Breast epithelium (tissue), 4 donors: ENCODE measurements at places on chromosomes 5 and 9. TPM values are rescaled to one million over a fixed set of nuclear protein-coding genes. Genes with fewer than 3 reads are reported as not detected.
A peak's percentile ranks its signal among the peaks of the same experiment; 100 is the strongest.

DNA sequence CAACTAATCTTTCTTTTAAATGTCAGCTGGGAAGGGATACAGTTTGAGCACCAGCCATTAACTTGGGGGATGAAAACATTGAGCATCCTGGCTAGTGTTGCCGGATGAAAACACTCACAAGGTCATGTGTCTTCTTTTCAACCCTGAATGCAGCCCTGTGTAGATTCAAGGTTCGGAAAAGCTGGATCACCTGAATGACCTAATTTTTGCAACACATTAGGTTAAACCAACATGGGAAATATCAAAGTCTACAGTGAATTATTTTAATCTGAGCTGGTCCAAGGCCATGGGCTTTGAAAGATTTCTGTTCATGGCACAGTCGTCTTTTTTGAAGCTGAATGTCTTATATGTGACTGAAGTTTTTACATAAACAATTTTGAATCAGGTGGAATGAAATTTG is 281.2 kb downstream of the ARHGEF28 start:
- no peak for DNase-seq
- no peaks in the 10 kb centered on the region for H3K36me3 ChIP-seq

DNA sequence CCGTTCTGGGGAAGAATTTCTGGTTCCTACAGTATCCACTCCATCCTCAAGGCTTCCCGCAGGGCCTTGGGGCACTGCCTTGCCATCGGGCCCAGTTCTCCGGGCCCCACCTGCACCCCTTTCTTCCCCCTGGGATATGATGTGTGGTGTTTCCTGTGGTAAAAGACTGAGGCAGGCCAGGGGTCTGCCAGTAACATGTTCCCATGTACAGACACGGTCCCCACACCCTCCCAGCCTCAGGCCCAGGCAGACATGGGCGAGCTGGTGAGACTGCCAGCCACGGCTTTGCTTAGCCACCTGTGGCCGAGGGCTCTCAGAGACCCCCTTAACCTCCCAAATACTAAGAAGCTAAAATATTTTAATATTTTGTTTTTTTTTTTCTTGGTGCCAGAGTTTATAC is 46.0 kb downstream of the NDST1 start:
- H3K4me1 ChIP-seq, result peaks cover 4% of the 10 kb centered on the region
- H3K4me3 ChIP-seq, result no peak overlapping the region
- no peaks in the 10 kb centered on the region for H3K27me3 ChIP-seq

GRCh38 chr9:136051453-136051836 is 43.6 kb downstream of the NACC2 start:
- H3K27ac ChIP-seq, result peak overlapping the region; percentile 29
- H3K36me3 ChIP-seq, result no peaks in the 10 kb centered on the region
- DNase-seq, result no peak
- H3K4me3 ChIP-seq, result peak overlapping the region; percentile 35
- H3K27me3 ChIP-seq, result no peaks in the 10 kb centered on the region

DNA sequence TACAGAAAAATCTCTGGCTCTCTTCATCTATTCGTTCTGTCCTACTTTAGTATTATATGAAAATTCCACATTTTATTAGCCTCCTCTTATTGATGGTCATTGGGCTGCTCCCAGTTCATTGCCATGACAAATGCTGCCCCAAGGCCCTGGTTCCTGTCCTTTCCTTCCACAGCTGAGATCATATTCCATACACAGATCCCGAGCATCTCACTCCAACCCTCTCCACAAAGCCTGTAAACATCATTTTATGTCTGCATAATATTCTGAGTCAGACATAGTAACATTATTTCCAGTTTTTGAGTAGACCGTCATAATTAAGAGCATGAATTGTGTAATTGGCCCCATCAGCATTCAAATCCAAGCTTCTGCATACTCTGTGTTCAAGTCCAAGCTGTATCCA is 86.3 kb downstream of the MVB12B start:
- no peak overlapping the region for H3K27ac ChIP-seq
- no peaks in the 10 kb centered on the region for H3K36me3 ChIP-seq
- H3K27me3 ChIP-seq, result no peaks in the 10 kb centered on the region

DNA sequence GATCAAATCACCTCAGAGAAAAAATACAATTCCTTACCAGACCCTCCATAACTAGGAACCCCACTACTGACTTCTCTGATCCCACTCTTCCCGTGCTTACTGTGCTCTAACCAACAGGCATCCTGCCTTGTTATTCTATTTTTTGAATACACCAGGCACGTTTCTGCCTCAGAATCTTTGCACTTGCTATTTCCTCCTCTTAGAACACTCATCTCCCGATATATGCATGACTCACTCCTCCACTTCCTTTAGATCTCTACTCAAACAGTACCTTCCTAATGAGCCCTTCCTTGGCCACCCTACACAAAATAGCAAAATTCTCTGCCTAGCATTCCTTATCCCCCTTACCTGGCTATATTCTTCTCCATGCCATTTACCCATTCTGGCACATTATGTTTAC is 43.9 kb downstream of the MAPKAP1 start:
- no peak overlapping the region for H3K27ac ChIP-seq
- no peaks in the 10 kb centered on the region for H3K36me3 ChIP-seq
- no peak for DNase-seq
- H3K4me1 ChIP-seq, result no peaks in the 10 kb centered on the region

GRCh38 chr9:33297432-33297831 is 7.1 kb downstream of the NFX1 start:
- H3K4me1 ChIP-seq, result no peaks in the 10 kb centered on the region
- H3K27me3 ChIP-seq, result no peaks in the 10 kb centered on the region
- H3K36me3 ChIP-seq, result no peaks in the 10 kb centered on the region

DNA sequence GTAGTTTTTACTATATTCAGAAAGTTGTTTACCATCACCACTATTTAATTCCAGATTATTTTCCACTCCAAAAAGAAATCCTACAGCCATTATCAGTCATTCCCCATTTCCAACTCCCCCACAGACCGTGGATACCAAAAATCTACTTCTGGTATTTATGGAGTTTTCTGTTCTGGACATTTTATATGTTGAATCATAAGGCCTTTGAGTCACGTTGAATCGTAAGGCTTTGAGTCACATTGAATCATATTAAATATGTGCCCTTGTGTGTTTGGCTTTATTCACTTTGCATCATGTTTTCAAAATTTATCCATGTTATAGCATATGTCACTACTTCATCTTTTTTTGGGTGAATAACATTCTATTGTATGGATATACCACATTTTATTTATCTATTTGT is 454.1 kb upstream of the NUDT12 start:
- no peaks in the 10 kb centered on the region for H3K4me1 ChIP-seq
- H3K4me3 ChIP-seq, result no peak overlapping the region
- no peak overlapping the region for H3K27ac ChIP-seq
- H3K27me3 ChIP-seq, result no peaks in the 10 kb centered on the region

GRCh38 chr9:110835404-110835803 is 166.8 kb downstream of the MUSK start:
- H3K36me3 ChIP-seq, result no peaks in the 10 kb centered on the region
- no peak overlapping the region for H3K4me3 ChIP-seq
- H3K27ac ChIP-seq, result no peak overlapping the region
- no peaks in the 10 kb centered on the region for H3K27me3 ChIP-seq

- no peak overlapping the region for H3K27ac ChIP-seq
- no peaks in the 10 kb centered on the region for H3K27me3 ChIP-seq
- H3K4me1 ChIP-seq, result no peaks in the 10 kb centered on the region
- no peaks in the 10 kb centered on the region for H3K36me3 ChIP-seq
- DNase-seq, result no peak
Observed at GRCh38 chr9:85182383-85182782, 512.9 kb downstream of the NTRK2 start.

TMOD1 gene
- 15.4 TPM for total RNA-seq

HRCT1 gene
- total RNA-seq, result 12.8 TPM

SHOC1 gene
- not detected for total RNA-seq

CYLC2 gene
- total RNA-seq, result not detected
